ENCODE measurements at places on chromosomes 1 and 21. TPM values are rescaled to one million over a fixed set of nuclear protein-coding genes. Genes with fewer than 3 reads are reported as not detected.

GRCh38 chr21:37224861-37225839 lies 42.0 kb downstream of the VPS26C start:
- DNase-seq = no peak
- peaks cover 40% of the 10 kb centered on the region for H3K36me3 ChIP-seq
- no peak overlapping the region for H3K4me3 ChIP-seq
- no peaks in the 10 kb centered on the region for H3K27me3 ChIP-seq
- no peak overlapping the region for H3K27ac ChIP-seq
- peaks cover 2% of the 10 kb centered on the region for H3K4me1 ChIP-seq

DNA sequence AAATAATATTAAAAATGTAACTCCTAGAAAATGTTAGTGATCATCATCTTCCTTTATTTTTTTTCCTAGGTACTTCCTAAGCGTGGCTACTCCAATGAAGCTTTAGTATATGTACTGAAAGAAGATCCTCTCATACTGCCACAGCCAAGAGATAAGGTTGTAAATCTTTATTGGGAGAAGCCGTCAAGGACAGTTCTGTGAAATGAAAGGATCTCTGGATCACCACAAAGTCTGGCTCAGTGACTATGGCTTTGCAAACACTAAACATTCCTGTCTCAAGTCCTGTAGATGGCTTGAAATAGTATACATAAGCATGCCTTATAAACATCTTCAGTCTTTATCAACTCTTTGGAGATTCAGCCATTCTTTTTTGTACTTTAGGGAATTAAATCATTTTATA lies 61.2 kb upstream of the DPH5 start:
- no peaks in the 10 kb centered on the region for H3K36me3 ChIP-seq
- H3K4me1 ChIP-seq = no peaks in the 10 kb centered on the region
- H3K27ac ChIP-seq = no peak overlapping the region
- no peak for DNase-seq
- no peaks in the 10 kb centered on the region for H3K27me3 ChIP-seq

Gene KIF1B
- total RNA-seq = 69.5 TPM

Gene PACC1
- 14.5 TPM for total RNA-seq

DNA sequence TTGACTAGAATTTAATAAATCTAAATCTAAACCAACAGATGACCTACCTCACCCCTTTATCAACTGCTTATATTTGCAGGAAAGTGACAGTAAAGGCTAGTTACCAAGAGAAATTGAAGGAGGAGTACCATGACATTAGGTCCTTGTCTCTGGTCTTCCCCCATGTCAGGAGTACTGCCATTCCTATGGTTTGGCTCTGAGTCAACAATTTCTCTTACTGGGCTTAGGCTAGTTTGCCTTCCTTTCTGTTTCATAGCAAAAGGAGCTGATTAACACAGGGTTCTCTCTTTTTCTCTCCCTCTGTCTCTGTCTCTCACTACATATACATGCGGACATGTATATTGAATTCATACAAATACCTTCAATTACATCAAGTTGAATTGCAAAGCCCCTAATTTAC lies 579.9 kb downstream of the DPYD start:
- H3K4me1 ChIP-seq = no peaks in the 10 kb centered on the region
- no peaks in the 10 kb centered on the region for H3K27me3 ChIP-seq
- H3K4me3 ChIP-seq = no peak overlapping the region
- H3K27ac ChIP-seq = no peak overlapping the region
- no peaks in the 10 kb centered on the region for H3K36me3 ChIP-seq
- peak; percentile 27 for DNase-seq
